NB4 (cell line): ENCODE measurements at places on chromosomes 5 and 9.
A peak's percentile ranks its signal among the peaks of the same experiment; 100 is the strongest.

DNA sequence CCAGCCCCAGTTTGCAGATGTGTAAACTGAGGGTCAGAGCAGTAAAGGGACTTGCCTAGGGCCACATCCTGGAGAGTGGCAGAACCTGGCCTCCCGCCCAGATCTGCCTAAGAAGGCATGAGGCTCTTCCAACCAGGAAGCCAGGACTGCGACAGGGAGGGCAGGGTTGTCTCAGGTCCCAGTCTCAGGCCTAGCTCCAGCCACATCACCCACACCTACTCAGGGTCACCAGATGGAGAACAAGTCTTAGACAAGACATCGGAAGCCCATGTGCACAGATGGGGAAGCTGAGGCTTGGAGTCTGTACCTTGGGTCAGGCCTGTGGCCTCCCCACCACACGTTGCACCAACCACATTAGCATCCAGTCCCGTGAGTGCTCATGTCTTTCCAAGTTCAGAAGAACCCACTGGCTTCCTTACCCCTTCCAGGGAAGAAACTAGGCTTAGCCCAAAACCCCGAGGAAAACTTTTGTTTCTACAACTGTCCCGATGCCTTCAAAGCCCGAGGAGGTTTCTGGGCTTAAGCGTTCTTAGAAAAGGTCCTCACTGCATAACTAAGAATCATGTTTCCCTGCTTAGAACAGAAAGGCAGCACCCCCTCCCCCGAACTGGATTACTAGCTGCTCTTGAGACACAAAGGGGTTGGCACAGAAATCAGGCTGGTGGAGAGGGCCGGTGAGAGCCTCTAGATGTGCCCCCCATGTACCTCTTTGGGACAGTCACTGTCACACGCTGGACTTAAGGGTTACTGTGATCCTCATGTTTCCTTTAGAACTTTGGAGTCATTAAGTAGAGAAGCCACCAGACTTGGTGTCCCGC is 2.2 kb downstream of the FAM78A start:
- DNase-seq = peak; percentile 86

DNA sequence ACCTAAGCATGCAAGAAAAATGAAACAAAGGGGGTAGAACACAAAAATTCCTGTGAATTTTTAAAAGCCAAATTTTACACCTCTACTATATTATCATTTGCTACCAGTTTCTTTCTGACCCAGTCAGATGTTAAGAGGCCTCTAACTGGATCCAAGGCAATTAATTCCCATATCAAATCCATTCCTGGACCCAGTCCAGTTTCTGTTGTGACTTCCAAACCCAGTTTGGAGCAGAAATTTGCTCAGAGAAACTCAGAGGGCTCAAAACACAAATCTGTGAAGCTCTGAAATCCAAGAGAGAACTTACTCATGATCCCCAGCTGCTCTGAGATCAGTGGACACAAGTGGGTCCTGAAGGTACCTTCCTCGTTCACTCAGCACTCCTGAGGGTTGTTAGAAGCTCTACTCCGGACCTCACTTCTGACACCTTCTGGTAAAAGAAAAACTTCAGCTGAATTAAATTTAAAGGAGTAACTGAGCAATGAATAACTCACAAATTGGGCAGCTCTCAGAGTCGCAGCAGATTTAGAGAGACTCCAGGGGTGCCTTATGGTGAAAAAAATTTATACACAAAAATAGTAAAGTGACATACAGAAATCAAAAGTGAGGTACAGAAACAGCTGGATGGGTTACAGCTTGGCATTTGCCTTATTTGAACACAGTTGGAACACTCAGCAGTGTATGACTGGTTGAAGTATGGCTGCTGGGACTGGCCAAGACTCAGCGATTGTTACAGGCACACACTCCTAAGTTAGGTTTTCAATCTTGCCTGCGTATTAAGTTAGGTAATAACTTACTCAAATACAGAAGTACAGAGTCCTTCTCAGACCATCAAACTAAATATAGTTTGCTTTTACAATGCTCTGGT is 32.4 kb downstream of the INSL4 start:
- peak; percentile 45 for DNase-seq

GRCh38 chr5:163642904-163643303 is 137.5 kb downstream of the MAT2B start:
- no peak for DNase-seq

- DNase-seq = no peak
Measured at GRCh38 chr9:110933350-110934001, 104.8 kb downstream of the LPAR1 start.

DNA sequence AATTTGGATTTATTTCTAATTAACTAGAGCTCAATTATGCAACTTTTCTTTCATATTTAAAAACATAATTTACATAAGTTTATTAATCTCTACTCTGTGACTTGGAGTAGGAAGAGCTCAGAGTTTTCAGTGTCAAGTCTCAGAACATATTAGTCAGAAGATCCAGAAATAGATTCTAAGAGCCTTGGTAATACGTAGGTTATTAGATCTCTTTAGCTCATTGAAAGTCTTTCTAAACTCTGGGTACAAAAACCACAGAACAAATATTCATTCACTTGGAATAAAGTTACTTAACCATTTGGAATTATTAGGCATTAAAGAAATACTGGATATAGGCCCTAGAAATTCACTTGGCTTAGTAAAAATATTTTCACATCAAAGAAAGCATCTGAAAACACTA is 26.3 kb upstream of the ISCA1 start:
- no peak for DNase-seq

DNA sequence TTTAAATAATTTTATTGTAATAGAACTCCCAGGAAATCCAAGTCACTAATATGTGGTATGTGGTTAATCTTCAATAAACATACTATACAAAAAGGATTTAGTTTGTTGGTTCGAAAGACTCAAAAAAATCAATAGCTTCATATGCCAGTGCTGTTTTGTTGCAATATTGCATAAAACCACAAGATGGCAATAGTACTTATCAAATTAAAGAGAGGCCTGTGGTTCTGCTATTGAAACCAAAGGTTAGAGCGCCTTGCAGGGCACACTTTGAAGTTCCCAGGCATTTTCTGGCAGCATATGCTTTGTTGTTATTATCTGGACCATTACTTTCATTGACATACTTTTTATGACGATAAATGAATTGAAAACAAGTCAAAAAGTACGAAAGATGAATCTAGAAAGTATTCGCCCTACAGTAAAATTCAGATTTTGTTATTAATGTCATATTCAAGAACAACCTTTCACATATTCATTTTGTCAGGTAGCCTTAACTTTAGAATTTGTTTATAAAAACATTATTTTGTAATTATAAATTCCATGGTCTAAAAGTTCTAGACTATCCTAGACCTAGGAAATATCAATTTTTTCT is 316.3 kb downstream of the MCTP1 start:
- peak; percentile 74 for DNase-seq

GRCh38 chr9:92295827-92296258 is 2.3 kb upstream of the IARS1 start:
- peak; percentile 55 for DNase-seq

- DNase-seq = no peak
Measured at GRCh38 chr9:703392-703791, 138.1 kb upstream of the DMRT1 start.

DNA sequence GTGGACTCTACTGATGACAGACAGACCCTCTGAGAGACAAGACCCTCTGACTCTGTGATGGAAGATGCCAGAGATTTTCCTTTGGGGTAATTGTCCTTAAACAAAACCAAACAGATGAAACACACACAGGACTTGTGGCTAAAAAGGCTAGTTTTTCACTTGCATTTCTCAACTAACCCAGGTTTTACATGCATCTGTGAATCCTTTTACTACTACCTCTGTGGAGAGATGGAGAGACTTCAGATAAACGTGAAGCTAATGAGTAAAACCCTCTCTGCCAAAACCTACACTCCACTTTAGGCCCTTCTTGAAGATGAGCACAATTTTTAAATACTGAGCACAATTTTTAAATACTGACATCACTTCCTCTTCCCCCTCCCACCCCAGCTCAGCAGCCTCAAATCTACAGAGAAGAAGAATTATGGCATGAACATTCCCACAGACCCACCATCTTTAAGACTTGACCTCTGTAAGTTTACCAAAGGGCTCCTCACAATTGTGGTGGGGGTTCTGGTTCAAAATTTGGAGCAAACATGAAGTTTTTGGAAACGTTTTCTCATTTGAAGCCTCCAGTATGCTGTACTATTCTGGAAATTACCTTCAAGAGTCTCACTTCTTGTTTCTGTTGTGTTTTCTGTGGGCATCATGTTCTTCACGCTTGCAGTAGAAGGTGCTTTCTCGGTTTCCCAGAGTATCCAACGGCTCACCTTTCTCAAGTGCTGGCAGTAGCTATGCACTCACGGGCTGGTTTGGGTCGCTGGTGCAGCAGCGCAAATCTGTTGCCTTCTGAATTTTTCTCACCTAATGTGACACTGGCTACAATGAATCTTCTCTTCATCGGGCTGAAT is 42.7 kb downstream of the ACER2 start:
- no peak for DNase-seq

DNA sequence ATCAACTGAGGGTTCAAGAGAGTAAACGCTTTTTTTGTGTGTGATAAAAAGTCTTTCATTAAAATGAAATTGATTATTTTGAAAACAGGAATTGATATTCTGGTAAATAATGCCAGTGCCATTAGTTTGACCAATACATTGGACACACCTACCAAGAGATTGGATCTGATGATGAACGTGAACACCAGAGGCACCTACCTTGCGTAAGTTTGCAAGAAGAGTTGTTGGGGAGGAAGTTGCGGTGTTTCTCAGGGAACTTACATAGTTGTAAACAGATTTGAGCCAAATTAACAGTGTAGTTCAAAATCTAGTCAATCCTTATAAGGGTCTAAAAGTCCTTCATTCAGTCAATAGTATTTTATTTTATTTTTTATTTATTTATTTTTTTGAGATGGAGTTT is 28.9 kb downstream of the HSDL2 start:
- DNase-seq = peak; percentile 34

DNA sequence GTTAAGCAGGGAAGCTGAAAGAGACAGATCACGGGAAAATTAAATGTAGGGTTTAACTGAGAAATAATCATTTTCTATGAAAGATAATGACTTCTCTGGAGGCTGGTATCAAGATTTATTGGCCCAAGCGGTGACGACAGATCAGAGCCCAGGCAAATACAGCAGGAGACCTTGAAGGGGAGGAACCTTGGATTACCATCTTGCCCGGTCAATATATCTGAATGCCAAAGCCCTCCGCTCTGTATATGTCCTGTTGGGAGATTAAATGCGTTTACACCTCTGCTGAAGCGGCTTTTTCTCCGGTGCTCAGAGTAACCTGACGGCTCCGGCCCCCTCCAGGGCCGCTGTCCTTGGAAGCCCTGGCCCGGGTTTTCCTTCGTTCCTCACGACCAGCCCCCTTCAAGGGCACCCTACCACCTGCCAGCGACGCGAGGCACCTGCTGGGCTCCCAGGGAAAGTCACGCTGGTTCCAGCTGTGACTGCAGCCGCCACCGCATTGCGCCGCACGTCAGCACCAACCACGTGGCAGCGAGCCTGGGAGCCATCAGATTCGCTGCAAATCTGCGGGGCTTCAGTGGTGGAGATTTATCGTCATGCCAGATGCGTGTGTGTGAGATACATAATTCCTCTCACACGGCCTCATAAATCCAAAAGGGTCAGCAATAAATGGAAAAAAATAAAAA is 4.4 kb upstream of the QSOX2 start:
- DNase-seq = no peak

DNA sequence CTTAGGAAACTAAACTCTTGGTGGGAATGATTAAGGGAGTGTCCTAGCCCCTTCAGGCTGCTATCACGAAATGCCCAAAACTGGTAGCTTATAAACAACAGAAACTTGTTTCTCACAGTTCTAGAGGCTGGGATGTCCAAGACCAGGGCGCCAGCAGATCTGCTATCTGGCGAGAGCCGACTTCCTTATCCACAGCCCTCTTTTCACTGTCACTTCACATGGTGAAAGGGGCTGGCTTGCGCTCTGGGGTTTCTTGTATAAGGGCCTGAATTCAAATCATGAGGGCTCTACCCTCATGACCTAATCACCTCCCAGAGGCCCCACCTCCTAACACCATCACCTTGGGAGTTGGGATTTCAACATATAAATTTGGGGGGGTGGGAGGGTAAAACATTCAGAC is 49.1 kb downstream of the IPPK start:
- no peak for DNase-seq

DNA sequence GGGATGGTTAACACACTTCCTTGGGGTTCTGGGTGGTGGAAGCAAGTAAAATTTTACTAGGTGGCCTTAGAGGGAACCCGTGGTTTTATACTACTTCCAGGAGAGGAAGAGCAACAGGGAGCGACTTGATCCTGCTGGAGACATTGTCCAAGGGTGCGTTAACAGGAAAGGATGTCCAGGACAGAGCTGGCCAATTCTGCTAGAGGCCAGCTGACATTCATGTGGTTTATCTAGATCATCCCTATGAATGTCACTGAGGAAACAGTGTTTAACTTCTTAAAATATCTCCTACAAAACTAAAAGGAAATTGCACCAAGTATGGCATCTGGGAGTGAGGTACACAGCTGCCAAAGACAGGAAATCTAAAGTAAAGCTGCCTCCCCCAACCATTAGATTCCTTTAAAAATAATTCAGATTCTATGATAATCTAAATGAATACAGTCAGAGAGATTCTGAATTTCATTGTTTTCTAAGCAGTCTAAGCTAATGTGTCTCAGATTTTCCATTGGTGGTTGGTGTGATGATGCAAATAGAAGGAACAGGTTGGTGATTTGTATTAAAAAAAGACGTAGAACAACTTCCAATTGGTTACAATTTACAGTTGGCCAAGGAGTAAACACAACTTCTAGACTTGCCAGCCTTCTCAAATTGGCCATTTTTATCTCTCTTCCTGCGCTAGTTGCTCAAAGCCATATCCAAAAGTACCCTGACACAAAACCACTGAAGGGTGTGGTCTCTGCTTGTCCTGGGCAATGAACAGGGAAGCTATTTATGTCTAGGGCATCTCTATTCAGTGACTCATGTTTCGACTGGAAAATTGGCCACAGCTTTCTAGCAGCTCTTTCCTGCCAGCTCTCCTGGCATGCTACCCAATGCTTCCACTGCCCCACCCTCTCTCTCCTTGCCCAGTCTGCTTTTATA is 574.7 kb upstream of the MEF2C start:
- DNase-seq = no peak

GRCh38 chr5:71910741-71911140 is 191.7 kb downstream of the CARTPT start:
- DNase-seq = no peak

- DNase-seq = no peak
Measured at GRCh38 chr5:95304711-95305110, 19.8 kb upstream of the MCTP1 start.

GRCh38 chr9:126343271-126343700 is 16.7 kb downstream of the MVB12B start:
- DNase-seq = no peak
